ENCODE measurements at places on chromosomes 5 and 9. TPM values are rescaled to one million over a fixed set of nuclear protein-coding genes. Genes with fewer than 3 reads are reported as not detected.

GRCh38 chr5:161411156-161411555 is 135.4 kb downstream of the GABRB2 start:
- no peaks in the 10 kb centered on the region for H3K36me3 ChIP-seq
- no peaks in the 10 kb centered on the region for H3K4me1 ChIP-seq
- H3K27ac ChIP-seq, result no peak overlapping the region
- H3K4me3 ChIP-seq, result no peak overlapping the region

DNA sequence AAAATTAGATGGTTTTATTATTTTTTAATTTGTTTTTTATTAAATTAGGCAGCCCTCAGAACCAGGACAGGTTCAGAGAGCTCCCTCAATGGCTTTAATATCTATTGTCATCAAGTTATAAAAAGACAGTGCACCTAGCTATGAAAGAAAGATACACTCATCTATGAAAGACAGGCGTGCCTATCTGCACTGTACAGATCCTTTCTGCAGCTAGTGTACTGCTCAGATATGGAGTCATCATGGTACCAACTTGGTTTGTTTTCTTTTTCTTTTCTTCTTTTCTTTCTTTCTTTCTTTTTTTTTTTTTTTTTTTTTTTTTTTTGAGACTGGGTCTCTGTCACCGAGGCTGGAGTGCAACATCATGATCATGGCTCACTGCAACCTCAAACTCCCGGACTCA is 54.8 kb upstream of the GPBP1 start:
- no peak overlapping the region for H3K4me3 ChIP-seq
- no peaks in the 10 kb centered on the region for H3K36me3 ChIP-seq
- no peaks in the 10 kb centered on the region for H3K27me3 ChIP-seq
- H3K27ac ChIP-seq, result no peak overlapping the region
- no peaks in the 10 kb centered on the region for H3K4me1 ChIP-seq

DNA sequence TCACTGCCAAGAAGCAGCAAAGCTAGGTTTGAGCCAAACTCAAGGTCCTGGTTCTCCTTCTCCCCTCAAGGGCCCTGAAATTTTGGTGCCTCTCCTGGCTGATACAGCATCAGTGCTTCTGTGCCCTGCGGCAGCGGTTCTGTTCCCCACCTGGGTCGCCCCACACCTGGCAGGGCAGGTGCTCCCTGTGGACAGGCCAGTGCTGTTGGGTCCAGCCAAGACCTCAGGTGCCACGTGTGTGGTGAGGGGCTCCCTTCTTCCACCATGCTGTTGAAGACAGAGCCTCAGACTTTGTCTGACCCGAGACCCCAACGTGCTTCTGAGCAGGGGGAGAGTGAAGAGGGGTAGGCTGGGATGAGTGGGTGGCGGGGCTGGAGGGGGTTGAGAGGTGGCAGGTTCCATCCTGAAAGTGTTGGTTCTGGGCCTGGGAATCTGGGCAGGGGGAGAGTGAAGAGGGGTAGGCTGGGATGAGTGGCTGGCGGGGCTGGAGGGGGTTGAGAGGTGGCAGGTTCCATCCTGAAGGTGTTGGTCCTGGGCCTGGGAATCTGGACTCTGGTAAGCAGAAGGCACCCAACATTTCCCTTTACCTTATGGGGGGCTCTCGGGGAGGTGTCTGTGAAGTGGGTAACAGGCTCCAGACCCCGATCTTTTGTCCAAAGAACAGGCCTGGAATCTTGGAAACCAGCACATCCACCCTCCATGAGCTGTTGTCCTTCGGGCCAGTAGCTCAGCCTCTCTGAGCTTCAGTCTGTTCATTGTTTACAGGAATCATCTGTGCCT is 2.3 kb downstream of the PLEKHG4B start:
- H3K27me3 ChIP-seq, result peaks cover 77% of the 10 kb centered on the region
- peak; percentile 62 for DNase-seq
- no peaks in the 10 kb centered on the region for H3K36me3 ChIP-seq
- H3K4me3 ChIP-seq, result no peak overlapping the region
- H3K4me1 ChIP-seq, result no peaks in the 10 kb centered on the region

DNA sequence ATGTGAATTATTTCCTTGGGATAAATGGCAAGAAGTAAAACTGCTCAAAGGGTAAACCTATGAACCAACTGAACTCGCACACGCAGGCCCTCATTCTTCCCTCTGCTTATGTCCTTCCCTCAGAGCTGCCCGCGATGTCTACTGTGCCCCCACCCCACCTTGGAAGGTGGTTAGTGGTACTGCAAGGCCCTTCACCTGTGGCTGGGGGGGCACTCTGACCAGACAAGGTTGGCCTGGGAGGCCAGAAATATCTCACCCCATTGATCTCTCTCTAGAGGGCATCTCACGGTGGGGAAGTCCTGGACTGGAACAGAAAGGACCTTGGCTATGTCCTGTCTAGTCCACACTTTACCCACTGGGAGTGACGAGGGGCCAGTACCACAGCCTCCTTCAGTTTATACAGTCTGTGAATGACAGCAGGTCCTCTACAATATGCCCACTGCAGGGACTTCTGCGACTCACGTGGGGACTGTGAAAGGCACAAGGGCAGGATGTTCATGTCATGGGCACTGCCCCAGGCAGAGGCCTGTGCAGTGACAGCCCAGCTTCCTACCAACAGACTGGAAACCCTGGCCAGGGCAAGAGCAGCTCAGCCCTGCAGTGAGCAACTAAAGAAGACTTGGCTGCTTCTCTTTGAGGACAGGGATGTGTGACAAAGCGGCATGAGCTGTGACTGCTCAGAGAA is 56.8 kb upstream of the SYNPO start:
- DNase-seq, result peak; percentile 30
- H3K36me3 ChIP-seq, result no peaks in the 10 kb centered on the region
- no peak overlapping the region for H3K4me3 ChIP-seq
- H3K4me1 ChIP-seq, result peaks cover 9% of the 10 kb centered on the region
- H3K27me3 ChIP-seq, result peaks cover 10% of the 10 kb centered on the region

- H3K4me1 ChIP-seq, result no peaks in the 10 kb centered on the region
- H3K27me3 ChIP-seq, result no peaks in the 10 kb centered on the region
- H3K36me3 ChIP-seq, result no peaks in the 10 kb centered on the region
- peak; percentile 44 for DNase-seq
- no peak overlapping the region for H3K27ac ChIP-seq
These were observed 166.0 kb downstream of the COL23A1 start for GRCh38 chr5:178423901-178424809.

GRCh38 chr5:135076801-135077200 is 42.8 kb upstream of the PITX1 start:
- H3K4me1 ChIP-seq, result peaks cover 10% of the 10 kb centered on the region
- DNase-seq, result no peak
- no peak overlapping the region for H3K4me3 ChIP-seq
- H3K27me3 ChIP-seq, result no peaks in the 10 kb centered on the region

Gene MACROH2A1
- total RNA-seq, result 162 TPM

GRCh38 chr5:160118349-160119141 is 705 bp downstream of the PWWP2A start:
- peak; percentile 92 for DNase-seq
- H3K4me3 ChIP-seq, result peak overlapping the region; percentile 92
- H3K27me3 ChIP-seq, result no peaks in the 10 kb centered on the region
- peaks cover 29% of the 10 kb centered on the region for H3K36me3 ChIP-seq
- peaks cover 5% of the 10 kb centered on the region for H3K4me1 ChIP-seq

- H3K4me1 ChIP-seq, result no peaks in the 10 kb centered on the region
- no peaks in the 10 kb centered on the region for H3K27me3 ChIP-seq
- H3K36me3 ChIP-seq, result no peaks in the 10 kb centered on the region
- no peak overlapping the region for H3K27ac ChIP-seq
These were observed 10.5 kb downstream of the ZDHHC12 start for GRCh38 chr9:128713411-128713780.

GRCh38 chr5:113050721-113051382 is 74.3 kb downstream of the DCP2 start:
- peaks cover 36% of the 10 kb centered on the region for H3K4me1 ChIP-seq
- no peaks in the 10 kb centered on the region for H3K36me3 ChIP-seq
- peak; percentile 96 for DNase-seq

Gene GRM6
- not detected for total RNA-seq

GRCh38 chr5:143041972-143042770 is 272.0 kb downstream of the ARHGAP26 start:
- no peaks in the 10 kb centered on the region for H3K27me3 ChIP-seq
- peaks cover 11% of the 10 kb centered on the region for H3K4me1 ChIP-seq
- DNase-seq, result no peak
- H3K4me3 ChIP-seq, result no peak overlapping the region

- no peaks in the 10 kb centered on the region for H3K27me3 ChIP-seq
- peaks cover 13% of the 10 kb centered on the region for H3K4me1 ChIP-seq
- DNase-seq, result peak; percentile 89
- H3K4me3 ChIP-seq, result peak overlapping the region; percentile 73
- no peaks in the 10 kb centered on the region for H3K36me3 ChIP-seq
These were observed 206.4 kb downstream of the C9orf50 start for GRCh38 chr9:129414377-129414992.

DNA sequence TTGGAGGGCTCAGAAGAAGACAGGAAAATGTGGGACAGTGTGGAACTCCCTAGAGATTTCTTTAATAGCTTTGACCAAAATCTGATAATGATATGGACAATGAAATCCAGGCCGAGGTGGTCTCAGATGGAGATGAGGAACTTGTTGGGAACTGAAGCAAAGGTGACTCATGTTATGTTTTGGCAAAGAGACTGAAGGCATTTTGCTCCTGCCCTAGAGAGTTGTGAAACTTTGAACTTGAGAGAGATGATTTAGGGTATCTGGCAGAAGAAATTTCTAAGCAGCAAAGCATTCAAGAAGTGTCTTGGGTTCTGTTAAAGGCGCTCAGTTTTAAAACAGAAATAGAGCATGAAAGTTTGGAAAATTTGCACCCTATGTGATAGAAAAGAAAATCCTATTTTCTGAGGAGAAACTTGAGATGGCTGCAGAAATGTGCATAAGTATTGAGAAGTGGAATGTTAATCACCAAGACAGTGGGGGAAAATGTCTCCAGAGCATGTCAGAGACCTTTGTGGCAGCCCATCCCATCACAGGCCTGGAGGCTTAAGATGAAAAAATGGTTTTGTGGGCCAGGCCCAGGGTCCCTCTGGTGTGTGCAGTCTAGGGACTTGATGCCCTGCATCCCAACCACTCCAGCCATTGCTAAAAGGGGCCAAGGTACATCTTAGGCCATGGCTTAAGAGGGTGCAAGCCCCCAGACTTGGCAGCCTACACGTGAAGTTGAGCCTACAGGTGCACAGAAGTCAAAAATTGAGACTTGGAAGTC is 463.7 kb upstream of the TLE4 start:
- DNase-seq, result no peak
- H3K4me1 ChIP-seq, result peaks cover 5% of the 10 kb centered on the region
- H3K4me3 ChIP-seq, result no peak overlapping the region
- no peak overlapping the region for H3K27ac ChIP-seq
- no peaks in the 10 kb centered on the region for H3K36me3 ChIP-seq
- H3K27me3 ChIP-seq, result no peaks in the 10 kb centered on the region

Gene SPINK4
- not detected for total RNA-seq

DNA sequence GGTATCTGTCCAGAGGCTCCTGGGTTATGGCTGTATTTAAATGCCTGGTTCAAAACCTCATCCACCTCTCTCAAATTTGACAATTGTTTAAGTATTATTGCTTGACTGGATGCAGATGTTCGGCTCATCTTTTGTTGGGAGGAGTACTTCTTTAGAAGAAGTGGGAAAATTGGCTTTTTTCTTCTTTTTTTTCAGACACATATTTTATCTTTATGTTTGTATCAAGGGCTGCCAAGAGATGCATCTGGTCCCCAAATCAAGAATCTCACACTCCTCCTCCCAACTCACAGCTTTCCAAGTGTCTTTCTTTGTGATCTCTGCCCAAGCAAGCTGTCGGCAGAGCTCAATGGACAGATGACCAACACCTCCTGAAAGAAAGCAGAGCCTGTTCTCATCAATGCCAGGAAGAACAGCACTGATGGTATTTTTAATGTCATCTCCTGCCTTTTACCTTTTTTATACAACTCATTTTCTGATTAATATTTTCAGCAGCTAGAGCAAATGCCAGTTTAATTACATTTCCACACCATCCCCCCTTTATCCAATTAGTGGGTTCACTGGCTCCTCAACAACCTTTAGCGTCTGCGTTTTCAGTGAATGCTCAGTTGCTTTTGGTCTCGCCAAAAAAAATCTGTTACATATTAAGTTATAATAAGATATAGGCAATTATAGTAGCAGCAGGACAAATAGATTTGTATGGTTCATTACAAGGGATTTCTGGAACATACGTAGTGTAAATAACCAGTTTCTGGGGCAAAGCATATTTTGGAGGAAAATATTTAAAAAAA is 110.3 kb upstream of the SLIT3 start:
- H3K4me1 ChIP-seq, result peaks cover 57% of the 10 kb centered on the region
- no peak overlapping the region for H3K4me3 ChIP-seq
- H3K27me3 ChIP-seq, result no peaks in the 10 kb centered on the region
- no peak for DNase-seq
- H3K36me3 ChIP-seq, result no peaks in the 10 kb centered on the region

Gene KCNV2
- not detected for total RNA-seq

GRCh38 chr5:74237571-74238145 is 402.9 kb downstream of the ENC1 start:
- no peaks in the 10 kb centered on the region for H3K27me3 ChIP-seq
- DNase-seq, result no peak
- no peak overlapping the region for H3K27ac ChIP-seq

GRCh38 chr5:28344836-28345433 is 1306.5 kb upstream of the CDH9 start:
- no peak overlapping the region for H3K4me3 ChIP-seq
- H3K27ac ChIP-seq, result no peak overlapping the region
- no peaks in the 10 kb centered on the region for H3K4me1 ChIP-seq
- peak; percentile 27 for DNase-seq
- H3K27me3 ChIP-seq, result no peaks in the 10 kb centered on the region

Gene CDX1
- 0.36 TPM for total RNA-seq

DNA sequence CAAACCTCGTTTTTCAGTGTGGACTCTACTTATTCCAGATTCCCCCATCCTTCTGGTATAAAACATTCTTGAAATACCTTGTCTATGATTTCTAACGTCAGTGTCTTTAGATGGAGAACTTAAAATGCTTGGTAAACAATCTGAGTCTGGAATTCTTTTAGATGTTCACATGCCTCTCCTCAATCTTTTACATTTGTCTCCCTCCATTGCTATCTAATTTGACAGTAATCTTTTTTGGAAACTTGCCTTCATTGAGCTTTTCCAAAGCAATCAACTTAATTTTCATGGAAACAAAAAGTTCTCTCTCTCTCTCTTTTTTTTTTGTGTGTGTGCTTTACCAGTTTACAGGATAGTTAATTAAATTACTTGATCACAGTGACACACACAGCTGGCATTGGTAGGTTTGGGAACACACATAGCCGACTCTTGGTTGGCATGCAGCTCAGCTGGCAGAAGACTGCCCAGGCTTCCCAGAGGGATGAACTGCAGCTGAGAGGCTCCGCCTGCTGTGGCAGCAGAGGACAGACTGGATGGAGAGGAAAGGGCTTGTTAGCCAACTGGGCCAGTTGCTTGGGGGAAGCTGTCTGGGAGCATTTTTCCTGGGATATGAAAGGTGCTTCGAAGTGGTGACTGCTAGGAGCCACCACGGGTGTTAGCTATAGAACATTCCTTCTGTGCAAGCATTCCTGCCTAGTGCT is 271.3 kb downstream of the ZSWIM6 start:
- peaks cover 12% of the 10 kb centered on the region for H3K27me3 ChIP-seq
- DNase-seq, result peak; percentile 69
- H3K4me1 ChIP-seq, result peaks cover 5% of the 10 kb centered on the region
- no peak overlapping the region for H3K4me3 ChIP-seq
- no peaks in the 10 kb centered on the region for H3K36me3 ChIP-seq

DNA sequence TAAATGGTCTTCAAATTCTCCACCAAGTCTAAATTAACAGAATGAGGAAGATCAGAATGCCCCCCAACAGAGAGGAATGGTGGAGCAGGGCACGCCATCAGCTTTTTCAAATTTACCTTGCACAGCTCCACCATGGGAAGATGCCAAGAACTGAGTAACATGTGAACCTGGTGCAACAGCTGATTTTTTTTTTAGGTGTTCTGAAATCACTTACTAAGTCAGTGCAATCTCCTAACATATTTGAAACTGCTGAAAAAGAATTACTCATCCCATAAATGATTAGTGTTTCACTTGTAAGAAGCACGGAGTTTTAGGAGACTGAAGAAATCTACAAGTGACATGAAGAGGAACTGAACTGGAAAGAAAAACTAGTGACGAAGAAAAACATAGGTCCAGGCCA is 5.1 kb downstream of the TMEM245 start:
- peak overlapping the region; percentile 27 for H3K27ac ChIP-seq
- no peaks in the 10 kb centered on the region for H3K36me3 ChIP-seq
- no peak for DNase-seq

Measured in osteoblast (primary cell).